ENCODE measurements at places on chromosomes 5 and 9.

- DNase-seq: no peak
Measured at GRCh38 chr5:170554521-170555267, 50.9 kb downstream of the KCNIP1 start.

DNA sequence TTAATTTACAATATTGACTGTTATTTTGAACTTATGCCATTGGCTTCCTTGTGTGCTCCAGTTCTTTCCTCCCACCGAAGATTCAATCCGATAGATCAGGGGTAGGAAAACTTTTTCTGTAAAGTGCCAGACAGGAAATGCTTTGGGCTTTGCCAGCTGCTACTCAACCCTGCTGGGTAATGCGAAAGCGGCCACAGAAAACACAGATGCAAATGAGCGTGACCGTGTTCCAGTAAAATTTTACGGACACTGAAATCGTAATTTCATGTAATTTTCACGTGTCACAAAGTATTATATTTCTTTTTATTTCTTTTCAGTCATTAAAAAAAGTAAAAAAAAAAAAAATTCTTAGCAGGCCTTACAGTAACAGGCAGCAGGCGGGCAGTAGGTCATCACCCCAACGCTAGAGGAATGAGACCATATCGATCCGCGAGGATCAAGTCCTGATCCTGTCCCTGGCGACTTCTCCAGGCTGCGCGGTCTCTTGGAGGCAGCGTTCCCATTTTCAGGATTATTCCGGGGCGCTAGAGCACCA is 599 bp downstream of the NMRK1 start:
- DNase-seq: peak; percentile 35

- DNase-seq: no peak
Measured at GRCh38 chr5:43967165-43967564, 364.2 kb downstream of the NNT start.

GRCh38 chr9:74293479-74293878 is 203.7 kb upstream of the RORB start:
- DNase-seq: no peak

GRCh38 chr5:149616727-149617285 is 35.5 kb downstream of the ARHGEF37 start:
- DNase-seq: no peak

DNA sequence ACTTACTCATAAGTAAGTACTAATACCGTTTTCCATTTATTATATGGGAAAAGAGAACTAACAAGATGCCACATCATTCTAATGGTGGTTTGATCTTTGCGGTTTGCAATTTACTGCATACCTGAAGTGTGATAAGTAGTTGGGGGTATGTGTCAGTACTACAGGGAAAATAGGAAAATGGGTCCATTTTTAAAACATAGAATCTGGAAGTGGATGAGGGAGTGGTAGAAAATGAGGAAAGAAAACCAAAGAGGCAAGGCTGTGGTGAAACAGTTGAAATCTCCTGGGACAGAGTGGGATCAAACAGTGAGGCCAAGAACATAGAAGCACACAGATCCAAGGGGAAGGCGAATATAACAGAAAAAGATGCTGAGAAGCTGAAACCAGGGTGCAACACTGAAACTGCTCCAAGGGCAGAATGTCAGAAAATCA is 6.7 kb downstream of the ADAMTSL1 start:
- DNase-seq: no peak

All from activated gamma-delta T cell treated with Interleukin-2 at 50 U/mL for 16 hours (primary cell).